ENCODE measurements at places on chromosomes 5 and 9.

DNA sequence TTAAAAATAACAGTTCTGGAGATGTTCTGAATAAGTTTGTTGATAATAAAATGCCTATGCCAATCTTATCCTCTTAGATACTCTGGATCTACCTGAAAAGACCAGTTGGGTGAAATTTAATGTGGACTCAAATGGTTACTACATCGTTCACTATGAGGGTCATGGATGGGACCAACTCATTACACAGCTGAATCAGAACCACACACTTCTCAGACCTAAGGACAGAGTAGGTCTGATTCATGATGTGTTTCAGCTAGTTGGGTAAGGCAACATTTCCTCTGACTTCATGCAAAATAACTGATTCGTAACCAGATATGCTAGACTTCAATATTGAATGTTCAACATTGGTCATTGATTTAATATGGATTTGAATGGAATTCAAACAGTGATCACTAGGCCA lies 27.0 kb downstream of the ERAP2 start:
- no peak for DNase-seq

- no peak for DNase-seq
These were observed 12.5 kb upstream of the HABP4 start for GRCh38 chr9:96437454-96437853.

DNA sequence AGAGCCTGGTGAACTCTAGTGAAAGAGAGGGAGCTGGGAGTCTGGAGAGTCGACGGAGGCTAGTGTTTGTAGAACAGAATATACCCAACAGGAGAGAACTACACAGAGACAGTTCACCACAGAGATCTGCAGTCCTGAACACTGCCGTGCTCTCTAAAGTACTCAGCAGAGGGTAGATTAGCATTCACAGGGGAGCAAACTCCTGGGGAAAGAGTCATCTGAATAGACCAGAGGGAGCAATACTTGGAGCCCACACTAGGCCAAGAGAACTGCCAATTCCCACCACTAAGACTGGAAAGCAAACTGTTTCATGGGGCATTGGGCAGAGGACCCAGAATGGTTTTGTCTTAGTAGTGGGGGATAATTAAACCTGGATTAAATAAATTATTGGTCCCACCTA lies 235.6 kb downstream of the EDIL3 start:
- no peak for DNase-seq

DNA sequence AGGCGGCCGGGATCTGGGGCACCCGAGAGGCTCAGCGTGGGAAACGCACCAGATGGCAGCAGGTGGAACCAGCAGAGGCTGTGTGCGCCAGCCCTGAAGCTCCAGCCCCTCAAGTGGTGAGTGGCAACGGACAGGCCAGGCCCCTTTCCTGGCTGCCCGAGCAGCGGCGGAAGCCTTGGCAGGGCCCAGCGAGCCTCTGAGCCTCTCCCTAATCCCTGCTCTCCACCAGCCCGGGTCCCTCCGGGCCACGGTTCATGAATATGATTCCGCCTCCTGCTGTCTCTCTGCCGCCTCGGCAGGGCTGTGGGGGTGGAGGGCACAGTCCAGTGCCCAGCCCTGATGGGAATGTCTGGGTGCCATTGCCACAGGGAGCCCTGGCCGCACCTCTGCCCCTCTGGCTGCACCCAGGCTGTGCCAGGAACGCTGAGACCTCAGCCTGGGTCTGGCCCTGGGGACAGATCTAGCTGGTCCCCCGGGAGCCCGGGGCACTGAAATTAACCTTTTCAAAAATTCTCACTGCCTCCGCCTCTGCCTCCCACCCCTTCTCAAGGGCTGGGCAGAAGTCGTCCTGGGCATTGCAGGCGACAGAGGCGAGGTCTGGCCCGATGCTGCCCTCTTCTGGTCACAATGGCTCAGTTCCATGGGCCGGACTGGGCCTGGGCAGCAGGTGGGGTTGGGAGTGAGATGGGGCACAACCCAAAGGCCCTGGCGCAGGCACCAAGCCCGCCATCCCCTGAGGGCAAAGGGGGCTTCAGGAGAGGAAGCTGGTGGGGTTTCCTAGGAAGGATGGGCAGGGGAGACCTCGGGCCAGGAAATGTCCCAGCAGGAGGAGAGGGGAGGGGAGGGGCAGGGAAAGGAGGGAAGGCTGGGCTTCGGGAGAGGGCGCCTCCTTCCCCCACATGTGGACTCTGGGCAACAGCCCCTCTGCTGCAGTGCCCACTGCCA lies 20.3 kb downstream of the CCDC187 start:
- no peak for DNase-seq

GRCh38 chr9:134283111-134283515 lies 43.1 kb upstream of the RXRA start:
- DNase-seq, result no peak

DNA sequence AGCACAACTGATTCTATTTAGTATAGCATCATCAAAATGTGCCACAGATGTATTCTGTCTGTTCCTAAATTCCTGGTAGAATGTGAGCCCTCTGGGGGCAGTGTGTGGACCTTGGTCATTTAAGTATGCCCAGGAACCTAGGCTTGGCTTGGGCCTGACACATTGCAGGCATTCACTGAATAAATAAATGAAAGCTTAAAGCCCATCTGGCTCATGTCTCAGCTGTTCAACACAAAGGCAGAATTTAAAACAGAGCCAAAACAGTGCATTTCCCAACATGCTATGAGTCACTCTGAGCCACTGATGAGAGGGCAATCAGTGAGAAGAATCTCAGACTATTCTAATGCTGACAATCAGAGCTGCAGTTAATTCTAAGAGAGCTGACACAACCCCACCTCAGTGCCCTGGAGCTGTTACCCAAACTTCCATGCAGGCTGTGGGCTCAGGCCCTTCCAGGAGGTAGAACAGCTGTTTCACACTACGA lies 8.1 kb downstream of the FAM193B start:
- no peak for DNase-seq

- DNase-seq, result no peak
These were observed 80.5 kb downstream of the STK10 start for GRCh38 chr5:172107571-172107970.

GRCh38 chr9:123353041-123353440 lies 3.0 kb upstream of the CRB2 start:
- no peak for DNase-seq

Measured in esophagus squamous epithelium (tissue), 5 donors.